ENCODE measurements at places on chromosomes 12 and 14.

DNA sequence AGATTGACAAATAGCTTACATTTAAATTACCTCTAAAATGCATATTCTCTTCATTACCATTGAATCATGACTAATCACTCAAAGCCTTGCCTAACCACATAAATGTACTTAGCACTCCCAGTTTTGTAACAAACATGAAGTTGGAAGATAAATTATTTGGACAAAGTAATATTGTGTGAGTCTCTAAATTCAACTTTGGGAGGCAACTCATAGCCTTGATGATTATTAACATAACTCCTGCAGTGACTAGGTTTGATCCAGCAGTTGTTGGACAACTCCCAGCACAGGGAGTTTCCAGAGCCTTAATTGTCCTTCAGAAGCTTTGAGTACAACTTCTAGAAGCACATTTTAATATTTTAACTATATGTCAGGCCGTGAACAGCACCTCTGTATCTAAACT is 153.4 kb upstream of the PDZRN4 start:
- DNase-seq = no peak

DNA sequence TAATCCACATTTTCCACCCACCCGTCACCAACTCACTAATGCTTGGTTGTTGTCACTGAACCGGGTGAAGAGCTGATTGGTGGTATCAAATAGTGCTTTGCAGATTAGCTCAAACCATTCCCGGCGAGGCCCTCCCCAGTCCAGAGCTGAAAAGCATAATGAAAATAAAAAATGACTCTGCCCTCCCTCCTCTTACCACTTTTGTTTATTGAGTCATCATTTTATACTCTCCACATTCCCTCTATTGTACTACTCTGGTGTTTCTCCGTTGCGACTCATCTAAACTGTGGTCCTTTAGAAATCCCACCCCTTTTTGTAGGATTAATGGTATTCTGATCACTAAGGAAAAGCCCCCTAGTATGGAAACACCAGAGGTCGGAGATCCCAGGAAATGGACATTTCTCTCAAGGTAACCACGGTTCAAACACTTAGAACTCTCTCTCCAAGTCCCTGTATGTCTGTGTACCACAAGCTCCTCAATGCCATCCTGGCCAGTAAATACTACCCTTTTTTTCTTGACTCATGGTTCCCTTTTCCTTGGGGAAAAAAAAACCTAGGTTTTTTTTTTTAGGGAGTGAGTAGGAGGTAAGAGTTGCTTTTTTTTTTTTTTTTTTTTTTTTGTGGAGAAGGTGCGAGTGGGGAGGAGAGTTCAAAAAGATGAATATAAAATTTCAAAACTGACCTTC is 42.0 kb downstream of the AREL1 start:
- peak; percentile 48 for DNase-seq

- DNase-seq = no peak
Observed at GRCh38 chr12:64781280-64782190, 22.3 kb upstream of the GNS start.

DNA sequence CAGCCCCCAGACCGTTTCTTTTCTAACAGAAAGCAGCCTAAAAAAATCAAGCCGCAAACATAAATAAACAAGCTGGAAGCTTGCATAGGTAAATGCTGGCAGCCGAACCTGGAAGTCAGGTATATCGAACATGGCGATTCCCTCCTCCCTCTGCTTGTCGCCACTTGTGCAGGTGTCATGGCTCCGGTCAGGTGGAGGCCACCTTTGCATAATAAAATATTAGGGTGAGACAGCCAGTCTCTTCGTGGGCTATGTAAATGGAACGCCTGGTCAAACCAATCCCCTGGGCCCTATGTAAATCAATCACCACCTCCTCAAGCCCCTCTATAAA is 223.9 kb upstream of the DAAM1 start:
- DNase-seq = no peak

- DNase-seq = no peak
Observed at GRCh38 chr14:82635915-82636314, 1102.3 kb upstream of the SEL1L start.

GRCh38 chr14:77605392-77605972 is 11.0 kb downstream of the SPTLC2 start:
- DNase-seq = no peak
